ENCODE measurements at places on chromosomes 4 and X. TPM values are rescaled to one million over a fixed set of nuclear protein-coding genes. Genes with fewer than 3 reads are reported as not detected.

DNA sequence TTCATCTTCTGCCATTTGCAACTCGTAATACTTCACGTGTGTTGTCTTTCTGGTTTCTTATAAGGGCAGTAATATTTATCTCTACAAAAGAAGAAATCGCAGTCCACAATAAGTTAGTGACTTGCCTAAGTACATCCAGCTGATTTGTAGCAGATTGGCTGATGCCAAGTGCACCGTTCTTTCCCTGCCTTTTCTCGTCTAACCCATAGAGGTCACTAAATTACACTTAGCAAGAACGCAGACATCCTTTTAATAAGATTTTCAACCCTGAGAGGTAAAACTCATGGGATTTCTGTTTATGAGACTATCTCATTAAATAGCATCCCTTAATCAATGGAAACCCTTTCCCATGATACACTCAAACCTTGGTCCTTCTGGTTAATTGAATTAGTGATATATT, 408.6 kb upstream of the ACTRT1 start:
- no peak for DNase-seq

DNA sequence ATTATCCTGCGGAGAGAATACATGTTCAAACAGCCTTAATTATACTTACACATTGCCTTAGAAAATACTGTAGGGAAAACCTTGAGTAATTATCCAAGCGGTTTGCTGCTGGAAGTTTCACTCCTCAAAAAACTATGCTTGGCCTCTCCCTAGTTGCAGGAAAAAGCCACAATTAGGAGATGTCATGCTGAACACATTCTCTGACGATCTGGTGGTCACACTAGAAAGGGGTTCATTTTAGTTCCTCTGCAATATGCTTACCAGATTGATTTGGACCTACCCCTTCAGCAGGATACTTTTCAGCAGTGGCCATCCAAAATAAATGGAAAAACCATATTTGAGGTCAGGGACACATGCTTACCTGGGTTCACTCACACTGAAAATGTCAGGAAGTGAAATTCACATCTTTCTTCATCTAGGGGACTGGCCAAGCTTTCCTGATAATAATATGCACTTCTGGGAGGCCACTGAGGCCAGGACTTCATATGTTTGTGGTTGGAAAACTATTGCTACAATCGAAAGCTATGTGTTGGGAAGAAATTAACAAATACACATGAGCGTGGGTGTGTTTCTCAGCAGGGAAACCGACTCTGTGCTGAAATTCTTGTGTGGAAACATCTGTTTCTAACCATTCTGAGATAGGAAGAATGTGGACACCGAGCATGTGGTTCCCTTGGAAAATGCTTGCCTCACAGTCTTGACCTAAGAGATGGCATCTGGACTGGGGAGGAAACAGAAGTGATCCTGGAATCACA, 68.8 kb downstream of the ATXN3L start:
- DNase-seq = no peak

DNA sequence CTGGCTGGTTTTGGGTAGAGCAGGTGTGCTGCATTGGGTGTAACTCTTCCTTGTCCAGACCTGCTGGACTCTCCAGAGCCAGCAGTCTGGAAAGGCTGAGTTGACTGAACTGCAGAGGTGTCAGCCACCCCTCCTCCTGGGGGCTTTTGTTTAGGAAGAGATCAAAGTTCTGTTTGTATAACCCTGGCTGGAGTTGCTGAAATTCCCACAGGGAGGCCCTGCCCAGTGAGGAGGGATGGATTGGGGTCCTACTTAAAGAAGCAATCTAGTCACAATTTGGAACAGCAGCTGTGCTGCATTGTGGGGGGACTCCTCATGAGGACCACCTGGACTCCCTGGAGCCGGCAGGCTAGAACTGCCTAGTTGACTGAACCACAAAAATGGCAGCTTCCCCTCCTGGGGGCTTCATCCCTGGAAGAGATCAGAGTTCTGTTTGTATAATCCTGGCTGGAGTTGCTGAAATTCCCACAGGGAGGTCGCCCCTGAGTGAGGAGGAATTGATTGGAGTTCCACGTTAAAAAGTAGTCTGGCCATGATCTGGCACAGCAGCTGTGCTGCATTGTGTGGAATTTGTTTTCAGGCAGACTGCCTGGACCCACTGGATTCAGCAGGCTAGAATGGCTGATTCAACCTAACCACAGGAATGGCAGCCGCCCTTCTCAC, 264.9 kb upstream of the ZC4H2 start:
- no peak for DNase-seq

DNA sequence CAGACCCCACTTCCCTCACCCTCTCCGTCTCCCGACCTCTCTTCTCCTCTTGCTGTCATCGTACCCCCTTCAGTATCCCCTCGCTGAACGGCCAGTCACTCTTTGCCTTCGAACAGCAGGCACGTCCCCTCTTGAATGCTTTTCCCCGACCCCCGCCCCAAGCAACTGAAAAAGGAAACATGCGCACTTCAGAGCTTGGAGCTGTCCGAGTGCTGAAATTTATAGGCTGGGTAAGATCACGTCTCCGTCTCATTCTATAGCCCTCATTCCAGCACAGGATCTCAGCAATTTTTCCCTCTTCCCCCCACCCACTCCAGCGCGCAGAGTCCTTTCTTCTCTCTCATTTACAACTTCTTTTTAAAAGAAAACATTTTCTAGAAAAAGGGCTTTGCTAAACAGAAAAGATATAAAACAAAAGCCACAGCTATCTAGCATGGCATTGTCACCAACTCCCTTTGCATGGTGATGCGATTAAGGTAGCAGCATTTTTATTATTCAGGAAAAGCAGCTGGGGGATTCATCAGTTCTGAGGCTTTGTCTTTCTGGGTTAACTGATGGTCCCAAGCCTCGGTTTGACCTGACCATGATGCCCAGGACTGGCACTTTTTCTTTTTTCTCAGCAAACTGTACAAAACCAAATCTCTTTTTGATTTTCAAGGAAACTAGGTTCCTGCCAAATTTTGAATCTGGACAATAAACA, at the start of gene GLRA2:
Gene GLRA2, plus strand, starts transcription at position 247 of the 700 bp plus-strand sequence. CDS start 522 bp downstream, outside the sequence.
- DNase-seq = peak; percentile 14

DNA sequence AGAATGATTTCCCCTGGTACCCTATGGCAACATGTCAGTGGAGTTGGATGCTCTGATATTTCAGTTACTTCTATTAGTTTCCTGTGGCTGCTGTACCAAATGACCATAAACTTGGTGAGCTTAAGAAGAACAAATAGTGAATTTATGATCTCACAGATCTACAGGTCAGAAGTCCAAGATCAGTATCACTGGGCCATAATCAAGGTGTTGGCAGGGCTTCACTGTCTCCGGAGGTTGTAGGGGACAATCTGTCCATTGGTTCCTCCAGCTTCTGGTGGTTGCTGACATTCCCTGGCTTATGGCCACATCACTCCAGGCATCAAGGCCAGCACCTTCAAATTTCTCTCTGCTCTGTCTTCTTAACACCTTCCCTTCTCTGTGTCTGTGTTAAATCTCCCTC, 37.9 kb upstream of the ELOVL6 start:
- DNase-seq = no peak

- no peak for DNase-seq
Observed at GRCh38 chr4:10623241-10623640, 61.3 kb downstream of the CLNK start.

DNA sequence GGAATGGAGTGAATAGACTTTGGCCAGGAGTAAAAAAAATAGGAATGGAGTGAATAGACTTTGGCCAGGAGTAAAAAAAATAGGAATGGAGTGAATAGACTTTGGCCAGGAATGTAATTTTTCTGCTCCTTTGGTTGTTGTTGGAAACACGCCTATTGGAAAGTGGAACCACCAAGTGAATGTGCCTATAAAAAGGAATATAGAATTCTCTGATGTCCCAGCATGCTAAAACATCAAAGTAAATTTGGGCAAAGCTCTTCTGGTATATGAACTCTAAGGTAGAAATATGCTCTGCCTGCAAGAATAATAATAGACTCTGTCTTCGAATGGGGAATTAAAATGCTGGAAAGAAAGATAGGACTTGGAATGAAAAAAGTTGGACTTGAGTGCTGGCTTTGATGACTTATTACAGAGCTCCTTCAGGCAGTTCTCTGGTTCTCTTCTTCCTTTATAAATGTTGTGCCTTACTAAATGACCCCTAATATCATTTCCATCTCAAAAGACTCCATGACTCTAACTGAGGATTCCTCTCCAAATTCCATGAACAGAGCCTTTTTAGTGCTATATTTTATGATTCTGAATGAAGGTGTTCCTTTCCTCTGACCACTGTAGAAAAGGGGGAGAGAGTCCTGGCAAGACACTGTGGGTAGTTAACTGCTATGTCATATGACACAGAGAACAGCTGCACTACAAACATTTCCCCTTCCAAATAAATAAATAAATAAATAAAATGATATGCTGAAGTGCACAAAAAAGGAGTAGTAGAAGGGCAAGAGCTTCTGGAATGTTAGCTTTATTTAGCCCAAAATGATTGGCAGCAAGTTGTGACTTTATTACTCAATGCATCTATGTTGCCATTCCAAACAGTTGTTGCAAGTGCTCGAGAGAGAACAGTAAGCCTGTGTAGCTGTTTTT, 13.5 kb upstream of the GBA3 start:
- no peak for DNase-seq

GRCh38 chr4:123305736-123306135, 90.9 kb upstream of the SPRY1 start:
- DNase-seq = no peak

DNA sequence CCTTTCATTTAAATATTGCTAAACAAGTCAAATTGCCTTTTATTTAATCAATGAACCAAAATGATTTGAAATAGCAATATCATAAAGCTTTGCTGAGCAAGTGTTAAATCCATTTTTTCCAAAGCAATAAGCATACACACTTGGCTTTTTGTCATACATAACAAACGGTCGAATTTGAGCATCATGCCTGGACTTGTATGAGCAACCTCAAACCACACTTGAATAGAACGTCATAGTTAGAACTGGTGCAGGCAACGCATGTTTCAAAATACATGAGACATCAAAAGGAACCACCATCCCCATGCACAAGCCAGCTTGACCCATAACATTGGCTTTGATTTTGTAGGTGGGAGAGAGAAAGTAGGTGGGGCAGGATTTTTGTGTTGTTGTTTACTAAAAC, 812.3 kb upstream of the FRG1 start:
- DNase-seq = no peak

- no peak for DNase-seq
Observed at GRCh38 chr4:185865901-185866328, 53.9 kb upstream of the SORBS2 start.

DNA sequence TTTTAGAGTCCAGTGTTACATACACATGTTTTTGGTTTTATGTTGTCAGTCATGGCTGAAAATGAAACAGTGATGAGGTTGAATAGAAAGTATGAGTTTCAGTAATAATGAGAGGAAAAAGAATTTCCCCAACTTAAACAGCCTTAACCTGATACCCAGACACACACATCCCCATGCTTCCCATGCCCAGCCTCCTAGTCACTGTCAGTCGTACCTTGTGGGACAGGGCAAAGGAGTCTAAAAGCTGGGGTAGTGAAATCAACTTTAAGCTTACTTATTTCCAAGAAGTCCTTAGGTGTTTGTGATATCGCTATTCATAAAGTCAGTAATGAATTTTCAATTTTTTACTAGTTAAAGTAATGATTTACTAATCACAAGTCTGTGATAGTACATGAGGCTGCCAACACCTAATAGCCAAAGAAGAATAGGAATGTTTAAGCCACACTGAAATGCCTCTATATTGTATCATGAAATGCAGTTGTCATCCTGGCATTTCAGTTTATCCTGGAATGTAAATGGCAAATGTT, 24.3 kb upstream of the GPR34 start:
- DNase-seq = no peak

DNA sequence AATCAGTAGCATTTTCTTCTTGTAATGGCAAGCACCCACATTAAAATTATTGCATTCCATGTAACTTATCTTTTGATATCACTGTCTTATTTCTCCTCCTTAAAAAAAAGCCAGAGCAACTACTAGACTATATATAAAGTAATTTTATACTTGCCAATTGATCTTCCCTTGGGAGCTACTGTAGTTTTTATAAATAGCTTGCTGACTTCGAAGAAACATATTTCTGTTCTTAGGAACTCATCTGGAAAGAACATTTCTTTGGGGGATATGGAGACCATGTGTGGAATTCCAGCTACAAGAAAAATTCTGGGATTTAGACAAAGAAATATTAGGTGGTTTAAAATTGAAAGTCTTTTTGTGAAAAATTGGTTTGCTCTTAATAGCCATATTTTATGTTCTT, 94.9 kb downstream of the BMPR1B start:
- DNase-seq = no peak

DNA sequence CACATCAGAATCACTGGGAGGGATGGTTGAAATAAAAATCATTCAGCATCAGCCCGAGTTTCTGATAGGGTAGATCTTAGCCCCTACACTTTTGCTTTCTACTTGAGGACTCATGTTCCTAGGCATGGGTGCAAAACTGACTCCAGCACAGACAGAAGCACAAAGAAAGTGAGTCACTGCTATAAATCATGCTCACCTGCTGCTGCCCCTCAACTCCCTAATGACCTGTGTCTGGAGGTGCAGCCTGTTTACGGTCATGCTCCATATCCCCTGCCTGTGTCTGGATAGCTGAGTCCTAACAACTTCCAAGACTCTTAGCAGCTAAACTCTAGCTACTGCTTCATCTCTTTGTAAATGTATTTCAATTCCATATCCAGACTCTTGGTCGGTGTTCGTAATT, 57.8 kb downstream of the ADGRA3 start:
- DNase-seq = no peak

- DNase-seq = no peak
Observed at GRCh38 chrX:148664995-148665394, 164.6 kb downstream of the AFF2 start.

- DNase-seq = peak; percentile 12
Observed at GRCh38 chr4:54228546-54228945, 547 bp upstream of the PDGFRA start.

DNA sequence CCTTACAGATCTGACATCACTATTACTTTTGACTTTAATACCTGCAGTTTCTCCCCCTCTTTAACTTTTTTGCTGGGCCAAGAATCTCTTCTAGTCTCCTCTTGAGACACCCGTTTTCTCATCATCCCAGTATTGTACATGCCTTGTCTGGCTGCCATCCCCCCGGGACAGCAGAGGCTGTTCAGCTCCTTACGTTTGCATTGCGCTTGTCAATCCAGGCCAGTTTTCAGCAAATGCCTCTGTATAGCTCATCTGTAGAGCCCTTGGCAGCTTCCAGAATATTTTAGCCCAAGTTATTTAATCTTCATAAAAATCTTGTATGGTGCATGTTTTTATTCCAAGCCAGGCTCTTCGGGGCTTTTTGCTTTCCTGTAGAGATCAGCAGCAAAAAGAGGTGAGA, 22.3 kb upstream of the HOPX start:
- DNase-seq = no peak

GRCh38 chrX:84046403-84046984, 141.5 kb downstream of the RPS6KA6 start:
- peak; percentile 28 for DNase-seq

PCDH10 gene
- total RNA-seq = under 0.01 TPM

SEC24B gene
- total RNA-seq = 23.4 TPM

ATP8A1 gene
- total RNA-seq = 26.9 TPM

NUDT9 gene
- 7.3 TPM for total RNA-seq

ARMCX1 gene
- 19.9 TPM for total RNA-seq

HMX1 gene
- total RNA-seq = not detected

PABPC1L2A gene
- not detected for total RNA-seq

CLIC2 gene
- 11.3 TPM for total RNA-seq
